ENCODE measurements at places on chromosomes 3 and 15.

- no peak for DNase-seq
- H3K36me3 ChIP-seq, result no peaks in the 10 kb centered on the region
- H3K4me3 ChIP-seq, result no peak overlapping the region
- no peak overlapping the region for H3K27ac ChIP-seq
Observed at GRCh38 chr3:127786353-127787070, 35.8 kb downstream of the MGLL start.

GRCh38 chr3:197026481-197026866 is 3.1 kb downstream of the MELTF start:
- H3K27ac ChIP-seq, result no peak overlapping the region
- DNase-seq, result no peak

DNA sequence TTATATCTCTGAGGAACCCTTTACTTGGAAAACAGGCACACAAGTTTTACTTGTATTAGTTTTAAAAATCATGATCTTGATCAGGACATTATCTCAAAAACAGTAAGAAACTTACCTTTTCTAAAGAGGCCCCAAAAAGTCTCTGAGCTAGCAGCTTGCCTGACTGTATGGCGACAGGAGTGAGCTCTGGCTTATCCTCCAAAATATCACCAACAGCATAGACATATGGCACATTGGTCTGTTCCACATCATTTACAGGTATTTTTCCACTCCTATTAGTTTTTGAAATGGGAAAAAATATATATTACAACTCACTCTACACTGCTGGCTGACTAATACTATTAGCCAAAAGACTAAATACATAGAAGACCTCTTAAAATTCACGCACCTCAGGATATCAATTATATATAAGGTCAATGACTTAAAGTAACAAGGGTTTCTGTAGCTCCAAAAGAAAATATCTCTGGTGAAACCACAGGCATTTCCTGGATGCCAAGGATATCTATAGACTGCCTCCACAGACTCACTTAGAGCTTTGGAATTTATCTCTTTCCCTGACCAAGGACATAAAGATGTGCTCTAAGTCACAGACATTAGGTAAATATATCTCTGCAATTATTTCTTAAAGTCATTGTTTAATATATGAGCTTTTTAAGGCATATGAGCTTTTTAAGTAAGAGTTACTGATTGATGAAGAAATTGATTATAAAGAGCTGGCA is 33.1 kb downstream of the TXNRD3 start:
- peaks cover 8% of the 10 kb centered on the region for H3K4me1 ChIP-seq
- peaks cover 3% of the 10 kb centered on the region for H3K36me3 ChIP-seq

DNA sequence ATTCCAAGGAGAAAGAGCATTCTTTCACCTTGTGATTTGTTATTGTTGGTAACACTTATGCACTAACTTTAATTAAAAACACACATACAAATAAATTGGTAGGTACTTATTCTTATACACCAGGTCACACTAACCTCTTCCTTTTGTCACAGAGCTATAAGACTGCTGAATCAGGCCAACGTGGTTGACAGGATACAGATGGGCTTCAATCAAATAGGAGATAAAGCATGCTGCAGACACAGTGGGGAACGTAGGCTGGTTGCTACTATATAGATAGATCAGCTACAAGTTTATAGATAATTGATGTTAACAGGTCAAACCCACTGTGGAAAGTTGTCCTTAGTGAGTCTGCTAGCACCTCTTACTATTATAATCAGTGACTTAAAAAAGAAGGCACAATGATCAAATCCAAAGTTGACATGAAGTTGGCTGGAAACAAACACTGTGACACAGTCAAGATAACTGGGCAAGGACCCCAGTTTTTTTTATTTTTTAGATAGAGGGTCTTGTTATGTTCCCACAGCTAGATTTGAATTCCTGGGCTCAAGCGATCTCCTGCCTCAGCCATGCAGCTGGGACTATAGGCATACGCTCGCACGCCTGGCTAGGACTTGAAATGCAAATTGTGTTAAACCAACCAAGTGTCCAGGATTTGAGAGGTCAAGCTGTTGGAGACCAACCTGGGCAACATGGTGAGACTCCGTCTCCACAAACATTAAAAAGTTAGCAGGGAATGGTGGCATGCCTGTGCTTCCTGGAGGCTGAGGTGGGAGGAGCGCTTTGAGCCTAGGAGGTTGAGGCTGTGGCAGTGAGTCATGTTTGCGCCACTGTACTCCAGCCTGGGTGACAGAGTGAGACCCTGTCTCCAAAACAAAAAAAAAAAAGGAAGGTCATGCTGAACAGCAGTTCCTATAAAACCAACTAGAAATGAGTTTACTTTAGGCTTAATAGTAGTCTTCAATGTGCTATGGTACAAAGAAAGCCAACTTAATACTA is 97.9 kb upstream of the MEX3B start:
- DNase-seq, result no peak
- no peak overlapping the region for H3K4me3 ChIP-seq
- H3K27me3 ChIP-seq, result no peaks in the 10 kb centered on the region
- H3K36me3 ChIP-seq, result peaks cover under 1% of the 10 kb centered on the region

- H3K27me3 ChIP-seq, result no peaks in the 10 kb centered on the region
- no peaks in the 10 kb centered on the region for H3K36me3 ChIP-seq
- DNase-seq, result no peak
- H3K4me3 ChIP-seq, result no peak overlapping the region
Observed at GRCh38 chr3:49530231-49530630, 24.0 kb upstream of the BSN start.

All from activated T-cell treated with anti-CD3 and anti-CD28 coated beads, Interleukin-2, amount 50 U/mL, for 72 hours (primary cell).